C1 segment of cervical spinal cord (tissue), 14 donors: ENCODE measurements at places on chromosomes 11 and 22.

DNA sequence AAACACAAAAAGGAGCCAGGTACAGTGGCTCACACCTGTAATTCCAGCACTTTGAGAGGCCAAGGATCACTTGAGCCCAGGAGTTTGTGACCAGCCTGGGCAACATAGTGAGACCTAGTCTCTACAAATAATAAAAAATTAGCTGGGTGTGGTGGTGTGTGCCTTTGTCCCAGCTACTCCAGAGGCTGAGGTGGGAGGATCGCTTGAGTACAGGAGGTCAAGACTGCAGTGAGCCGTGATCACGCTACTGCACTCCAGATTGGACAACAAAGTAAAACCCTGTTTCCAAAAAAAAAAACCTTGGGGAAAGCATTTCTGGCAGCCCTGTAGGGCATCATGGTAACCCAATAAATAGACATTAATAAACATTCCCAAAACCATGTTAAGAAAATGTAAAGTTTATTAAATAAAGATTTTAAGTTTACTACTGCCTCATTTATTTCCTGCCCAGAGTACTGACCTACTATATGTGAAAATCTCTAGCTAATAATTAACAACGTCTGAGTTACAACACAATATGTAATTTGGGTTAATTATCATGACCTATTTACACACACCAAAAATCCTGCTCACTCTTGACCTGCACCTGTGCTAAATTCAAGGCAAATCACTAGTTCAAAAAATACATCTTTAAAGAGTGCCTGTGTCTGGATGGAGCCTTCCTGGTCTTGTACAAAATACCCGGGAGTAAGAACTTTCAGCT, 8.4 kb downstream of the EEF1G start:
- DNase-seq: no peak

DNA sequence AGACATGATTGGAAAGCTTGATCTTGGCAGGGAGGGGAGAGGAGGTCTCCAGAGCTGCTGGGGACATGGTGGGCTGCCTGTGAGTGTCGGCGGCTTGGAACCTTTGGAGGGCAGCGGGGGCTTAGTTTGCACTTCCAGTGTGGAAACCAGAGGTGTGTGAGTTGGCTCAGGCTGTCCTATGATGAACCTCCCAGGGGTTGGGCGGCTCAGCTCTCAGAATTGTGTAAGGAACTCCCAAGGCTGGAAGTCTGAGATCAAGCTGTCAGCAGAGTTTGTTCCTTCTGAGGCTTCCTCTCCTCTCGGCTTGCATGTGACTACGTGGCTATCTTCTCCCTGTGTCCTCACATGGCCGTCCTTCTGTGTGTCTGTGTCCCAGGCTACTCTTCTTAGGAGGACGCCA, 87.9 kb upstream of the B3GAT1 start:
- DNase-seq: no peak

GRCh38 chr11:1705126-1706052, 8.4 kb downstream of the KRTAP5-6 start:
- no peak for DNase-seq

DNA sequence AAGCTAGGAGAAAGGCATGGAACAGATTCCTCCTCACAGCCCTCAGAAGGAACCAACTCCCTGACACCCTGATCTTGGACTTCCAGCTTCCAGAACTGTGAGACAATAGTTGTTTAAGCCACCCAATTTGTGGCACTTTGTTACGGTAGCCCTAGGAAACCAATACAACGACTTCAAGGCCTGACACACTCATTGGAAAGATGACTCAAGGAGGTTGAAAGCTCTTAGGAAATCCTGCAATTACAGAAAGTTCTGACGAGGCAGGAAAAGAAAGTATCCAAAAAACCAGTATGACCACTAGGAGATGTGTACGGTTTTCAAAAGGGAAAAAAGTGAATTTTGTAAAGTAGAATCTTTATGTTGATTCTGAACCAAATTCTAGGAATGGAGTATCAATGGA, 161.4 kb downstream of the SWAP70 start:
- no peak for DNase-seq

DNA sequence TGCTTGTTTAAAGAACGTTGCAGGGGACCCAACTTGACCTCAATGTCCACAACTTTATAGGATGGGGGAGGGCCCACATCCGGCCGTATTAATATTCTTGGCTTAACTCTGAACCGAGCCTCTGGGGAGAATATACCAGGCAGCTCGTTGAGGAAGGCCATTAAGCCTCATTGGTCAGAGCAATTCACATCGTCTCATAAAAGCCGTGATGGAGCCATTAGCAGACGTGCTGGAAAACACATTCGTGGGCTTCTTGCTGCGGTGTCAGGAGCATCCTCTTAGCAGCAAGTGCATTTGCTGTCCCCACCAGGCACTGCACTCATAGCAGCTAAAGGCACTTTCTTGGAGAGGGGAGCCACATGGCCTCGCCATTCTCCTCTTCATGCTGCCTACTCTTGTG, 14.9 kb downstream of the DSCAML1 start:
- no peak for DNase-seq

DNA sequence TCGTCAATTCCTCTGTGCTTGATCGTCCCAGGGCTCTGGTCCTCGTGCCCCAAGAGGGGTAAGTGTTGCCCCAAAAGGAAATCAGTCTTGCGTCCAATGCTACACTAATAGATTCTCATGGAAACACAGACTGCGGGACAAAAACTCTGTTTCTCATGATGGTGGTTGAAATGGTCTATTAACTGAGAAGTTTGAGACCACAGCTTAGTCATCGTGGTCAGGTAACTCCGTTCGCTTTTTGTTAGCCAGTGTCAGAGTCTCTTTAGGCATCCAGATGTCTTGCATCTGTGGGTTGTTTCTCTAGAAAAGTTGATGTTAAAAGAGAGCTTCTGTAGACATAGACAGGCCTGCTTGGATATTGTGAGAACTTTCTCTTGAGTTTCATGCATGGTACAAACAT, 104.6 kb upstream of the SORL1-AS1 start:
- DNase-seq: no peak

- DNase-seq: no peak
These were observed 47.8 kb downstream of the ARRB1 start for GRCh38 chr11:75303544-75304224.

DNA sequence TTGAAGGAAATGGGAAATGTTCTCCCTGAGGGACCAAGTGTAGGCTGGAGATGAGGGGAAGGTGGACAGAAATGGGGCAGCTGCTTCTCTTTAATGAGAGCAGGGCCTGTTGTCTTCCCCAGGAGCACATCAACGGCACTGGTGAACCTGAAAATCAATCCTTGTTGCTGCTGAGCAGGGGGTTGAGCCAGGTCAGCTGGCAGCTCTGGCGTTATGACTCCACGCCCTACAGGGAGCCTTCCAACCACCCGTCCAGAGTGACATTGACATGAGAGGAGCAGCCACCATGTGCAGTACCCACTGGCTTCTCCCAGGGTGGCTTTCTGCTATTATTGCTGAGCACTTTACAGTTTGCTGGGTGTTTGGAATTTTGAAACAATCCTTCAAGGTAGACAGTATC, 116.9 kb upstream of the LDLRAD3 start:
- no peak for DNase-seq

DNA sequence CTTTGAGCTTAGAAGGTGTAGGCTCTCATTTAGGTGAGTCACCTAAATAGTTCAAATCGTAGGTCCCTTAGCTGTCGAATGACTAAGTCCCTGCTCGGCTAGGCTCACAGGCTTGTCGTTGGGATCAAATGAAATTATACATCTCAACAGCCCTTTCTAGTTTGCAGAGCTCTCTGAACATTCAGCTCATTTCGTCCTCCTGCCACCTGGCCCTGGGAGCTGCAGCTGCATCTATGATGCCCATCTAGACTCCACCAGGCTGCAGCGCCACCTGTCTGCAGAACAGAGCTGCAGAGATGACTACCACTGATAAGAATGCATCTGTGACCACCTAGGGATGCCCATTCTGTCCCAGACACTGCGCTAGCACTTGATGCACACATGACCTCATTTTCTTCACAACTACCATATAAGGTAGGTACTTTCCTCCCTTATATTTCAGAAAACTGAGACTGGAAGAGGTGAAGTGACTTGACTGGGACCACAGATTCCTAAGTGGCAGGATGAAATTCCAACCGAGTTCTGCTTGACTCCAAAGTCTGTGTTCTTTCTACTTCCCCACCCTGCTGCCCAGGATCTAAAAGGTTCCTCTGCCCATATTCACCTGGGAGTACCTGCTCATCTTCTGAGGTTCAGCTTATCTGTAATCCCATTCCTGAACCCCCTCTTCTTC, 141.1 kb upstream of the NARS2 start:
- peak; percentile 2 for DNase-seq

DNA sequence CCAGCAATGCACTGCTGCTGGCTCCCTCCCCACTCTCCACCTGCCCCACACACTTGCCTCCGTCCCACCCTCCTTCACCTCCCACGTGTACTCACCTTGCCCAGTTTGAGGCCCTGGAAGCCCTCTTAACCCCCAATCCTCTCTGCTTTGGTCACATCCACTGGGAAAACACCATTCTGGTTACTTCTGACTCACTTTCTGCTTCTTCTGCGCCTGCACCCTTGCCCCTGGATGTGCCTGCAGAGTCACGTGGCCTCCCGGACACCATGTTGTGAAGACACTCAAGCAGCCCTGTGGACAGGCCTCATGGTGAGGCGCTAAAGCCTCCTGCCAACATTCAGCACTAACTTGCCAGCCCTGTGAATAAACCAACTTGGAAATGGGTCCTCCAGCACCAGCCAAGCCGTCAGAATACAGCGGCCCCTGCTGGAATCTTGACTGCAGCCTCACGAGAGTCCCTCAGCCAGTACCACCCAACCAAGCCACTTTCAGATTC, 2.6 kb upstream of the NAALADL1 start:
- no peak for DNase-seq

- DNase-seq: no peak
These were observed 11.6 kb downstream of the TOLLIP start for GRCh38 chr11:1297576-1298473.

- no peak for DNase-seq
These were observed 48.5 kb upstream of the PRODH start for GRCh38 chr22:18984564-18984963.

GRCh38 chr22:46900549-46900948, 138.1 kb downstream of the TBC1D22A start:
- DNase-seq: no peak
